ENCODE measurements at places on chromosomes 6 and 20.

DNA sequence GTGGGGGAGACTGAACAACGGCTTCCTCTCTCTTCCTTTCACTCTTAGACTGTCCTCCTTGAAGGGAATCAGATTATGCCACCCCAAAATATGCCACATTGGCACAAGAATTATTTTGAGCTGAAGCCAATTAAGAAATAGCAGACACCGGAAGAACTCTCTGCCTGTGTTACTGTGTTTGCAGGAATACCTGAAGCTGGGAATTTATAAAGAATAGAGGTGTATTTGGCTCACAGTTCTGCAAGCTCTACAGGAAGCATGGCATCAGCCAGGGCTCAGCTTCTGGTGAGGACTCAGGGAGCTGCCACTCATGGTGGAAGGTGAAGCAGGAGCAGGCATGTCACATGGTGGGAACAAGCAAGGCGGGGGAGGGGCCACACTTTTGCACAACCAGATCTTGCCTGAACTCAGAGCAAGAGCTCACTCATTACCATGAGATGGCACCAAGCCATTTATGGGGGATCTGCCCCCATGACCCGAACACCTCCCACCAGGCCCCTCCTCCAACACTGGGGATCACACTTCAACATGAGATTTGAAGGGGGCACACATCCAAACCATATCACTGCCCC lies 46.0 kb downstream of the PCNA start:
- no peak for DNase-seq

DNA sequence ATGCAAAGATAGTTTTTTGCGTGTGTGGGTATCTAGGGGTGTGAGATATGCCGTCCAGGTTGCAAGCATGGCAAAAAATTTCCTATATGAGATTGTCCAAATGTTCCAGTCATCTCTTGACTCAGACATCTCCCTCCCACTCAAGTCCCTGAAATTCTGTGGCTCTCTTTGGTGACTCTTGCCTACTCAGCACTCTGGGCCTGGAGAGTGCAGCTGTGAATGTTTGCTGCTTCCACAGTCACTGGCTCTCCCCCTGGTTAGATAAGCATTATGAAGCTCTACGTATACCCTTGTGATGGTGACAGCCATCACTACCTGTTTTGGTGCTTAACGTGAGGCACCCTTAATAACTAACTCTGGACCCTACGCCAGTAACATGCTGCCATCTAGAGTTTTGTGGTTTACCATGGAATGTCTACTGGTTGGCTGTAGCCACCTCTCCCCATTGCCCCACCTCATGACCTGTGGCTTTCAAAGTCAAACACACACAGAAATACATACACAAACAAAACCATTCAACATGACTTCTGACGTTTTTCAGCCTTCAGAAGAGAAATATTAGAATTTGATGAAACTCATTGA lies 621.9 kb upstream of the CITED2 start:
- peak; percentile 1 for DNase-seq

DNA sequence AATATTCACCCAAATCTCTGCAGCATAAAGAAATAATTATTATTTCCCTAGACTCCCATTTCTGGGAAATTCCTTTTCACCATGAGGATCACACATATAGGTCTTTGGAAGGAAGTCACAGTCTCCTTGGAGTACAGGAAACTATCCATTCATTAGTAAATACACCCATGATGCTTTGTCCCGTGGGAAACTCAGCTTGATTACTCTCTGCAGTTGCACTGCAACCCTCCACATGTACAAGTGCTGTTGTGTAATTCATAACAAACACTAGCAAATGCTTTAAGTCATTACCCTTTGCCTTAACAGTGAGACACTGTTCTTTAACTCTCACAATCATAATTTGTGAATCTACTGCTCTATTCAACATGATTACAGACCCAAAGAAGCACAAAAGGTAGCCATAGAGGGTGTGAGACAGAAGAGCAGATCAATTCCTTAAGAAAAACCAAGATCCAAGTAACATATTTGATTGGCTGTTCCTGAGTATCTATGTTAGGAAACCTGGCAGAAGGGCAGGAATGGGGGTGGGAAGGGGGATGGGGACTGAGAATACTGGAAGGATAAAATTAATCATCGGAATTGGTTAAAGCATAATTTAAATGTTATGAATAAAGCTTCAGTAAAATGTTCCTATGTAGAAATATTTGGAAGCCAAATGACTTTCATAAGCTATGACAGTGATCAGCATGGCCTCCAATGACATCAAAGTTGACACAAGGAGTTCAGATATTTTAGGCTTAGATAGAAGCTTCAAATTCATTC lies 268.0 kb downstream of the HACE1 start:
- no peak for DNase-seq

GRCh38 chr6:118881440-118882313 lies 12.3 kb upstream of the ASF1A start:
- no peak for DNase-seq

GRCh38 chr6:142686507-142686887 lies 258.5 kb downstream of the HIVEP2 start:
- no peak for DNase-seq

- DNase-seq = no peak
These were observed at the start of gene TREML4 for GRCh38 chr6:41228096-41228495. TREML4 (plus strand) TSS chr6:41228349; CDS start chr6:41228428, 79 bp downstream.

GRCh38 chr20:25629816-25630499 lies 6.1 kb upstream of the NANP start:
- peak; percentile 13 for DNase-seq

GRCh38 chr6:140105857-140106256 lies 731.4 kb upstream of the CITED2 start:
- DNase-seq = peak; percentile 3

DNA sequence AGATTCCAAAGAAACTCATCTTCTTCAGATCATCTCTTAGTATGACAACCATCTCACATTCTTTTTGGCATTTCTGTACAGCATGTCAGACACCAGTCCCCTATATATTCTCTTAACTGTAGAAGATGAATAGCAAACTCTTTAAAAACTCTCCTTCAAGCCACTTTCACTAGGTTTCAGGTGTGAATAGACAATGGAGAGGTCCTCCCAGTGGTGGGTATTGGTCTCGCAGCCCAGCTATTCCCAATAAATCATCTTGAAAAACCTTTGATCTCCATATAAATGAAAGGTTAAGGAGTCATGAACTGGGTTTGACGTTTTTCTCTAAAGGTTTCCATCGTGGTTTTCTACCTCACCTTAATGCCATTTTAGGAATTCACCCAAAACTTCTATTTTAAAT lies 180.0 kb downstream of the GJA1 start:
- DNase-seq = no peak

GRCh38 chr6:109396046-109396718 lies 13.9 kb upstream of the CD164 start:
- no peak for DNase-seq

- DNase-seq = no peak
These were observed 73.9 kb downstream of the GFOD1 start for GRCh38 chr6:13413466-13413862.

DNA sequence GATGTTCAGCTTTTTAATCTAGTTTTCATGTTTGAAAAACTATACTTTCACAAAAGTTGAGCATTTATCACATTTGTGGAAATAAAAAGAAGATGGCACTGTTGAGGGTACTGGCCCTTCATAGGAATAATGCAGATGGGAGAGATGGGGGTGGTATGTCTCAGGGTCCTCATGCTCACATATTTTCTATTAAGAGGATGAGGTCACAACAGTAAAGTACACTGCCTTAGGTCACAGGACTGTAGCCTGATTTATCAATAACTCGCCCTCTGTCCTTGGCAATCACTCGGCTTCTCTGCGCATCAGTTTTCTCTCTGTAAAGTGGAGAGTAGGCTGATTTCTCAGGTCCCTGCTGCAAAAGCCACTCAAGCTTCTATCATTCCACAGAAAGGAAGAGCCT lies 55.9 kb downstream of the PPP1R3G start:
- DNase-seq = no peak

DNA sequence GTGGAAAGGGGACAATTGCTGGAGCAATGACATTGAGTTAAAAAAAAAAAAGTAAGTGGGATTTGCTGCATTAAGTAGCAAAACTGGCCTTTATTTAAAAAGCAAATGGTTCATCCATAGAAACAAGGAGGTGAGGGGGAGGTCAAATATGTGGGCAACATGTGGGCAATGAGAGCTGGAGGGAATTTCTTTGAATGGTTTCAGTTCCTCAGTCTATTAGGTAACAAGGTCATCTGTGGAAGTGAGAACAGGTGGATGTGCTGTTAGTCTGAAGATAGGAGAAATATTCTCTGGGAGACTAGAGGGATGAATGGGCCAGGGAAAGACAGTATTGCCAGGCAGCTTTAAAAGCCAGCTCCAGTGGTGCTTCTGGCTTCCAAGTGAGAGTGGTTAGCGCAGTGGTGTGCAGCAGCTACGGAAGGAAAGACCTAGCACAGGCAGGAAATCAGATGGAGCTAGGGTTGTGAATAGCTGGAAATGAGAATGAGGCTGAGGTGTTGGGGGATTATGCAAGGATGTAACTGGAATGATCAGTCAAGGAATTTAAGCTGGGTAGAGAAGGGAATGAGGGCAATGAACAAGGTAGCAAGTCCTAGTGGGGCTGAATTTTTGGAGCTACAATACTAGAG lies 727.6 kb downstream of the PTPRT start:
- no peak for DNase-seq

- no peak for DNase-seq
These were observed 170.9 kb upstream of the AKAP12 start for GRCh38 chr6:151068761-151069312.

GRCh38 chr20:6784767-6785166 lies 17.3 kb downstream of the BMP2 start:
- no peak for DNase-seq

GRCh38 chr6:36094753-36095496 lies 35.4 kb upstream of the MAPK13 start:
- peak; percentile 85 for DNase-seq

GRCh38 chr6:67411036-67411435 lies 1224.0 kb upstream of the ADGRB3 start:
- DNase-seq = no peak

Measured in activated CD4-positive, alpha-beta T cell treated with anti-CD3 and anti-CD28 coated beads, Interleukin-2, Interleukin-6, amounts not matched to agents 100 ng/mL and 50 ng/mL, durations not matched to agents 16 hours and 8 hours (primary cell).